ENCODE measurements at places on chromosomes 5 and 9.

- DNase-seq, result no peak
Observed at GRCh38 chr9:114590328-114590727, 2.8 kb downstream of the ATP6V1G1 start.

DNA sequence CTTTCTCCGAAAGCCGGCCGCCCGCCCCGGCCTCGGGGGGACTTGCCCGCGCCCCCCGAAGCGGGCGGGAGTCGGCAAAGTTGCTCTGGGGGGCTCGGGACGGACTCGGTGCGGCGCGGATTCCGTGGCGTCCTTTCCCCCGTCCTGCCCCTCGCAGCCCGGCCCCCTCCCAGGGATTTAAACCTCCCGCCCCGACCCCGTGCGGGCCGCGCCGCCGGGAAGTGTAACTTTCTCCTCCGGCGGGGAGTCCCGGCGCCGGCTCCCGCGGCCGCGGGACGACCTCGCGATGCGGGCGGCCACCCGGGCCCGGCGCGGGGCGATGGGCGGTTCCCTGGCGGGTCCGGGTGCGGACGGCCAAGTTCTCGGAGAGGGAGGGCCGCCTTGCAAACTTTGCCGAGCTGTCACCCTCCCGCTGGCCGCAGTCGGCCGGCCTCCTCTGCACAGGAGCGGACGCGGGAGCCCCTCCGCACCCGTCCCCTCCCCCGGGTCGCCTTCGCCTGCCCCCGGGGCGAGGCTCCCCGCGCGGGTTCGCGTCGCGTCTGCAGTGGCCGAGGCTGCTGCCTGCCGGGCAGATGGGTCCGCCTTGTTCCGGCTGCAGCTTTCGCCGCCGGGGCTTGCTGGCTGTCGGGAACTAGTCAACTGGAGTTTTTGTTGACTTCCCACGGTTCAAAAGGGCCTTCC, 732 bp downstream of the PBX3 start:
- no peak for DNase-seq

DNA sequence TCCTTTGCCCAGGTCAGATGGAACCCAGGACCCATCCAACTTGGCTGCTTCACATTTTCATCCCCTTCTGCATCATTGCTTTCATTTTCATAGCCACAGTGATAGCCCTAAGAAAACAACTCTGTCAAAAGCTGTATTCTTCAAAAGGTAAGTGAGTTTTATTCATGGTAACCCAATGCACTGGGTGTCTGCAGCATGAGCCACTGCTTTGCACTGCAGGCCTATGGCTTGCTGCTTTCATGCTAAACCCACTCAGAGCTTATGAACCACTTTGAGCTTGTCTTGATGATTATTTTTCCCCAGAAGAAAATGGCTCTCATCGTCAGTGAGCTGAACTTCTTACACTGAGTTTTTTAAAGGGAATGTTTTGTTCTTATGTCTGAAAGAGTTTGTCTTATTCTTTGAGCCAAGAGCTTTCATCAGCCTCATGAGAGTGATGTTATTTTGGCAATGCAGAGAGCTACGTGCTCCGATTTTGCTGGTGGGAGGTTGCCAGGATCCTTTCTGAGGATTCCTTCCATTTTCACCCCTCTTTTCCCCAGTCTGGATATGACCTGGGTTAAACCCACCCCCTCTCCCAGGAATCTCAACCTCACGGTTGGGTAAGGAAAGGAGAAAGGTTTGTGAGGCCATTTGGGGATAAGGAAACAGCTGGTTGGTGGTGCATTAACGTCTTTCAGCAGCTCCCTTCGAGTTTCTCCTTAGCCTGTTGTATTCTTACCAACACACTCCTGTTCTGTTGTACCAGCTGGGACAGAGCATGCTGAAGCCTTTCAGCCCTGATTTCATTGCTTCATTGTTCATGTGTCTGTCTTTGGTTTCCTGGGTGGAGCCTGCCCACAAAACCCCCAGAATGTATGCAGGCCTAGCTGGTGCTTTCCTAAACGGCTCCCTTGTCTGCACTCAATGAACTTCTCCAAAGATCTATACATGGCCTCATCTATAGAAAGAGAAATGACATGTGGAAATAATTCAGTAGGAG, 47.6 kb downstream of the PDCD1LG2 start:
- no peak for DNase-seq

DNA sequence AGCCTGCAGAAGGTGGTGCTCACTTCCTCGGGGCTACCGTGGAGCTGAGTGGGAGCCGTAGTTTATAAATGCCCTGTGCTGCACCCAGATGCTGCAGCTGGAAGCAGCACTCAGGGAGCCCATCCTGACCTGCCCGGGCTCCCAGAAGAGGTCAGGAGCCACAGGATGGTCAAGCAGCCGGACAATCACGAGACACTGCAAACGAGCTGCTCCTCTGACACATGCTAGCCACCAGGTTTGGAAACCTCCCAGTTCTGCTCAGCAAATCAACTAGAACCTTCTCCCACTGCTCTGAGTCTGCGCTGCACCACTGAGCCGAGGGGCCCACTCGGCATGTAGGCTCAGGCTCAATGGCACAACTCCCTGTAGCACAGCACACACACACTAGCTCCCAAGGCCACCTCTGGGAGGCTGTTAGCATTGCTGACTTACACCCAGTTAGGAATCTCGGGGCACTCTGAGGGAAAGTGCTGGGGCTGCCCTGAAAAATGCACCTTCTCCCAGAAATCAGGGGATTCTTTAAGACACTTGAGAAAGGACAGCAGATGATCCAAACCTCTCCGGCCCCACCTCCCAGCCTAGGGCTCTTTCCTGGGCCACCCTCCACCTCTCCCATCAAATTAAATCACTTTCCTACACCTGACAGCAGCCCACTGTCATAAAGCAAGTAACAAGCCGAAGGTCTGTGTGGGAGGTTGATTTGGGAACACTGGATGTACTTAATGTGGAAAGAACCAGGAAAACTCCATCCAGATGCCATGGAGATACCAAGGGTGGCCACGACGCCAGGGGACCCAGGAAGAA, 59.1 kb downstream of the PSMB7 start:
- no peak for DNase-seq

GRCh38 chr5:138339091-138339456, 1.0 kb downstream of the FAM53C start:
- DNase-seq, result no peak

- DNase-seq, result no peak
Observed at GRCh38 chr5:36521838-36522745, 84.3 kb upstream of the SLC1A3 start.

DNA sequence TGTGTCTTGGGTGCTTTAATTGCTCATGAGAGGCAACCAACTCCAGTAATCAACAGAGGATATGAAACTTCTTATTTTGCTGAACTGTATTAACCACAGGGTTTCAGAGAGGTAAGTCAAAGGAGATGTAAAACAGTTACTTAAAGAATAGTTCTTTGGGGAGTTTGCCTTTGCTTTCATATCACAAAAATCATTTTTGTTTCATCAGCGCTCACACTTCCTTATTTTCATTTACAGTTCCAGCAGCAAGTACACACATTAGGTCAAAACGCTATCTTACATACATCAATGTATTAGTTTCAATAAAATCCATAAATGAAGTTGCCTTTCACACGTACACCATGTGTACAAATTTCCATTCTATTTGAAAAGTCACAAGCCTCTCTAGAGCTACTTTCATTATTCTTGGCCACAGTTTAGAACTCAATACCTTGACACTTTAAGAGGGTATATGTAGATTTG, 50.1 kb downstream of the ST8SIA4 start:
- peak; percentile 36 for DNase-seq

DNA sequence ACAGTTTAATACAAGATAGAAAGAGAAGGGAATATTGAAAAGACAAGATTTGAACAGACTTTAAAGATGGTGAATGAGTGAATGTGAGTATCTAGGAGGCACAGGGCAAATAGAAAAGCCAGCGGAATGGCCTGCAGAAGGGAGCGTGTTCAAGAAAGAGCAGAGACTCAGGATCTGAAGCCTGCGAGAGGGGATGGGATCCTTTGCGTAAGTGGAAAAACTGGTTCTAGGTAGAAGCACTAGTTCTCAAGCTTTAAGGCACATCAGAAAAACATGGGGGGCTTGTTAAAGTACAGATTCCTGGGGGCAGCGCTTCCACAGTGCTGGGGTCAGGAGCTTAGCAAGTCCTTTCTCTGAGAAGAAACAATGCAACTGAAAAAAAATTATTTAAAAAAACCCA, 94.8 kb upstream of the NFIL3 start:
- DNase-seq, result no peak

Measured in GF-D8 (cell line).